ENCODE measurements at places on chromosomes 3 and 15.

DNA sequence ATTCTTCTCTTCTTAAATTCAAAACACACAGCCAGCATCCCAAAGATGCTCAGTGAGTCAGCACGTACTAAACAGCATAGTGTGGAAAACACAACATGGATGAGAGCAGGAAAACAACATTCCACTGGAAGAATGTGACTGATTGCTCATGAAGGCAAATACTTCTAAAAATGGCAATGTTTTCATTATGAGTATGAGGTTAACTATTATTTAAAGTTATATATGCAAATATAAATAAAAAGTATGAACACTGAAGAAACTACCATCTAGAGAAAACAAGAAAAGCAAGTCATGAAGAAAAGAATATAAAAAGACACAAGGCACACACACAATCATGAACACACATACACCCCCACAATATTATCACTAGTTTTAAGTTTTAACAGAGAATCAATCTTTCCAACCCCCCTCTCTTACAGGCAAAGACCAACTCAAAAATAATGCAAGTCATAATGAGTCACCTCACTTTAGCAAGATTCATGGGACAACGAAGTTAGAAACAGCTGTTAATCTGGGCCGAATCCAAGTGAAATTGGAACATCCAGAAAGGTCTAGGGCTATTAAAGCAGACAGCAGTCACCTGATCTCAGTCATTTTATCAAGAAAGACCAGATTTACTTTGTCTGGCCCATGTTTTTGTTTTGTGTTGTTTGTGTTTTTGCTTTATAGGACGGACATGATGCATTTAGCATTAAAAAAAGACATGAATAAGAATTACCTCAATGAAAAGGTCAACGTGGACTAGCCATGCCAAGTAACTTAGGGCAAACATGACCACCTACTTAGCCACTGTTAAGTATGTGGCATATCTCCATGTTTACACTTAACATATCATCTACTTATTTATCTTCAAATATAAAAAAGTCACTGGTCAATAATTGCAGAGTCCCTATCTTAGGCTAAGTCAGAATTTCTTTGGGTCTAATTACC lies 18.1 kb downstream of the GBE1 start:
- DNase-seq, result no peak

DNA sequence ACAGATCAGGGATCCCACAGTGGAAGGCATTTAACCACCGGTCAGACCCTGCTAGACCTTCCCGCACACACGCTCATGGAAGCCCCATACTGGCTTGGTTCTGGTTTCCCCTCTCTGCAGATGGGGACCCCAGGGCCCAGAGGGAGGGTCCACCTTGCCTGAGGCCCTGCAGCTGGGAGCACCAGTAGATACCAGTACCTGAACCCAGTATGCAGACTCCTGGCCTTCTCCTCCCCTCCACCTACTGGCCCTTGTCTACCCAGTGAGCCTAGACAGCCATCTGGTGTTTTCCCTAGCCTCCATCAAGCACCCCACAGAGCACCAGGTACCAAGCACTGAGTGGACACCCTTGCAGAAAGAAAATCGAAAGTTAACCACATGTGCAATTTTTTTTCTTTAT lies 65.1 kb downstream of the MEGF11 start:
- no peak for DNase-seq

- DNase-seq, result no peak
Observed at GRCh38 chr3:89320186-89320585, 212.8 kb downstream of the EPHA3 start.

GRCh38 chr3:9279966-9280365 lies 30.5 kb upstream of the SRGAP3 start:
- DNase-seq, result no peak

- DNase-seq, result no peak
Observed at GRCh38 chr15:73617913-73618312, 15.3 kb downstream of the NPTN start.

DNA sequence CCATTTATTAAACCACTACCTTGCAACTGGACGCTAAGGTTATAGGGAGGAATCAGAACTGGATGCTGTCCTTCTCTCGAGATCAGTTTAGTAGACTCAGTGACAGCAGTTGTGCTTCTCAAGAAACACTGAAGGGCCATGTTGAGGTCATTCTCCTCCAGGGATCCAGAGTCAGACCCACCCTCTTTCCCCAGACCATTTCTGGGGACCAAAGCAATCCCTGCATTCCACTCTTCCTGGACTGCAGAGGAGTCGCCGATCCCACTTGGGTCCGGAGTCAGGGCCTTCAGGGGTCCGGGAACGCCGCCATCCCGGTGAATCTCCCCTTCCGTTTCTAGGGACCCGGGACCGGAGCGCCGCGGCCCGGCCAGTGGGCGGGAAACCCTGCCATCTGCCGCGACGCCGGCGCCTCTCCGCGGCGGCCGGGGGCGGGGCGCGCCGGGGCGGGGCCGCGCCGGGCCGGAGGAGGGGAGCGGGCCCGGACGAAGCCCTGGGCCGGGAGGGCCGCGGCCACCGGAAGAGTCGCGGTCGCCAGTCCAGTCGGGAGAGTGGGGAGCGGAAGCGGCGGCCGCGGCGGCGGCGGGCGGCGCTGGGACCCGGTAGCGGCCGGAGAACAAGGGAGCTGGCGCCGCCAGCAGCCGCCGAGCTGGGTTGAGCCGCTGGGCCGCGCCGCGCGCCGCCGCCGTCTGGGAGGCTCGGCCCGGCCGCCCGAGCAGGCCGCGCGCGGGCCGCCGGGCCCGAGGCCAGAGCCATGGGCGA lies at the start of gene DVL3:
Gene DVL3 (plus strand): TSS at position 493 of the 759 bp plus-strand sequence. CDS start 259 bp downstream, at position 752.
- DNase-seq, result no peak

- peak; percentile 3 for DNase-seq
Observed at GRCh38 chr15:50828610-50829206, 63.2 kb upstream of the SPPL2A start.

DNA sequence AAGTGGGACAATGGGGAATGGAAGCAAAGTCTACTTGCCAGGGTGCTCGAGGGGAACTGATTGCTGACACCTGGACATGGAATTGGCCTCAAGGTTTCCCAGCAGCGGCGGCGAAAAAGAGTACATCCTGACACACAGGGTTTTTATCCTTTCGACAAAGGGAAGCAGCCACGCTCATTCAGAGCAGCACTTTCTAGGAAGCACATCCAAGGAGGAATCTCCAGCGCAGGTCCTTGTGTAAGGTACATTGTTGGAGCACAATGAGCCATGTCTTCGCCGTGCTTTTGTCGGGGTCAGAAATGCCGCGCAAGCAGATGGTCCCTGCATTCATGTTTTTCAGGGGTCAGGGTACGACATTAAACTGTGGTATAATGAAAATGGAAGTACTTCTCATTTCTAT lies 16.8 kb downstream of the CACNA1D start:
- no peak for DNase-seq

- no peak for DNase-seq
Observed at GRCh38 chr3:71050166-71050537, 533.4 kb downstream of the FOXP1 start.

GRCh38 chr3:81339040-81339845 lies 422.2 kb downstream of the GBE1 start:
- DNase-seq, result no peak

GRCh38 chr3:162138509-162138908 lies 641.9 kb downstream of the OTOL1 start:
- DNase-seq, result no peak

DNA sequence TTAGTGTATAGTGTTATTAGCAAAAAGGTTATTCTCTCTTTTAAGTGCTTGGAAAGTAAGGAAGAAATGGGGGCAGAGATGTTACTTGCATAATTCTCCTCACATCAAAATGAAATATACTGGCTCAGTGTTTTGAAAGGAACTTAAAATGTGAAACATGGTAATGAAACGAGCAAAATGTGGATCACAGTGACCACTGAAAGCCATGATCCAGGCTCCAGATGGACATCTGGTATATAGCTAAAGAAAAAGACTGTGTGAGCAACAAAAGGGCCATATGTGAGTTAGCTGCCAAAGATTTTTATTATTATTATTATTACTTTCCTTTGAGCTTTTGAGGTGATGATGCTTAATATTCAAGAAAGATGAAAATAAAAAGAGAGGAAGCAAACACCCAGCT lies 89.6 kb downstream of the GAP43 start:
- no peak for DNase-seq

GRCh38 chr15:93861413-93861812 lies 369.9 kb upstream of the MCTP2 start:
- DNase-seq, result no peak

DNA sequence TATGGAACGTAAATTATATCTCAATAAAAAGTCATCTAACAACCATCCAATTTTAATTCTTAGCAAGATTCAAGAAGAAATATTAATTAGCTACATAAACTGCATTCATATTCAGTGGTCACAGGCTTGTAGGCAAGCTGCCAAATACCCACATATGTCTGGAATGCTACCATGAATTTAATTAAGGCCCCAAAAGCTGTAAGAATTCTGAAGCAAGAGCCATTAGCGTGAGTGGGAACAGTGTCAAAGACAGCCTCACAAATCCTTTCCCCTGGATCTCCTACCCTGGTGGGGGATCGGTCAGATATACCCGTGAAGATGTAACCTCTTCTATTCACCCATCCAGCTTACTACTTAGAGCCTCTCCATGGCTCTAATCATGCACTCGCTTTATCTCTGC lies 40.0 kb downstream of the ATG7 start:
- DNase-seq, result no peak

DNA sequence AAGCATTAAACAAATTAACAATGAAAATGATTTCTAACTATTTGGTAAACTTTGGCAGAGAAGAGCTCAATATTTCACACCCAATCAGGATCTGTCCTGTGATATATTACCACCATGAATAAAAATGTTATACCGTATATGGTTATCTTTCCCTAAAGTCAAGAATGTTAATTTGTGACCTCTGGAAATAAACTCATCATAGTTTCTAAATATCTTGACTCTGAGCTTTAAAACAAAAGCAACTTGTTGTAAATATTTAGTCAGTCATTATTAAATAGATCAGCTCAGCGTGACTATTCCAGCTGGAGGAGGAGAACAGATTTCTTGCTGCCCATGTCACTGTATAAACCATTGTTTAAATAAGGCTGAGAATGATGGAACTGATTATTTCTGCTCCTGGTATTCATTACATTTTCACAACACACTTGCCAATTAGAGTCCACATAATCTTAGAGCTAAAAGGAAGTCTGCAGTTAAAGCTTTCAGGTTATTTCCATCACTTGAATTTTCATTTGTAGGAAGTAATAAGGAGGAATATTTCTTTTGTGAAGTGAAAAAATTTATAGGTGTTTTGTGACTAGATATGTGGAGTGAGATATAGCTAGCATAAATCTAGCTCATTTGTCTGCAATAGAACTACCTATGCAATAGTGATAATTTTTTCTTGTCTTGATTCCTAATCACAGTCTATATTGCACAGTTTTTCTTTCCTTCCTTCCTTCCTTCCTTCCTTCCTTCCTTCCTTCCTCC lies 106.5 kb upstream of the P2RY1 start:
- no peak for DNase-seq

DNA sequence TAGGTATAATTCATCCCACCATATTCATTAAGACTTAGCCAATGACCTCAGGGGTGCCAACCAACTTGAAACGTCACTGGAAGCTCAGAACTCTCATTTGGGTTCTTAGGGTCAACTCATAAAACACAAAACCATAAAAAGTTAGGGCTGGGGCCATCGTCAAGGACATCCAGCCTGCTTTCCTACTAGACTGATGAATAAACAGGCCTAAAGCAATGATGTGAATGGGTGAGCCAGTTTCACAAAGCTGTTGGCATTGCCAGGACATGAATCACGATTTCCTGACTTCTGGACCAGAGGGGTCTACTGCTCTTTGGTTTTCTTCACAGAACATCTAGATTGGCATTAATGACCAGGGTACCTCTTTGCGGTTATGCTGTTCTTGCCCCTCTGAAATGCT lies 64.7 kb downstream of the EOMES start:
- no peak for DNase-seq

- DNase-seq, result no peak
Observed at GRCh38 chr3:190378240-190378891, 9.6 kb upstream of the CLDN16 start.

- DNase-seq, result no peak
Observed at GRCh38 chr3:129892486-129892856, 1.0 kb downstream of the TMCC1 start.

DNA sequence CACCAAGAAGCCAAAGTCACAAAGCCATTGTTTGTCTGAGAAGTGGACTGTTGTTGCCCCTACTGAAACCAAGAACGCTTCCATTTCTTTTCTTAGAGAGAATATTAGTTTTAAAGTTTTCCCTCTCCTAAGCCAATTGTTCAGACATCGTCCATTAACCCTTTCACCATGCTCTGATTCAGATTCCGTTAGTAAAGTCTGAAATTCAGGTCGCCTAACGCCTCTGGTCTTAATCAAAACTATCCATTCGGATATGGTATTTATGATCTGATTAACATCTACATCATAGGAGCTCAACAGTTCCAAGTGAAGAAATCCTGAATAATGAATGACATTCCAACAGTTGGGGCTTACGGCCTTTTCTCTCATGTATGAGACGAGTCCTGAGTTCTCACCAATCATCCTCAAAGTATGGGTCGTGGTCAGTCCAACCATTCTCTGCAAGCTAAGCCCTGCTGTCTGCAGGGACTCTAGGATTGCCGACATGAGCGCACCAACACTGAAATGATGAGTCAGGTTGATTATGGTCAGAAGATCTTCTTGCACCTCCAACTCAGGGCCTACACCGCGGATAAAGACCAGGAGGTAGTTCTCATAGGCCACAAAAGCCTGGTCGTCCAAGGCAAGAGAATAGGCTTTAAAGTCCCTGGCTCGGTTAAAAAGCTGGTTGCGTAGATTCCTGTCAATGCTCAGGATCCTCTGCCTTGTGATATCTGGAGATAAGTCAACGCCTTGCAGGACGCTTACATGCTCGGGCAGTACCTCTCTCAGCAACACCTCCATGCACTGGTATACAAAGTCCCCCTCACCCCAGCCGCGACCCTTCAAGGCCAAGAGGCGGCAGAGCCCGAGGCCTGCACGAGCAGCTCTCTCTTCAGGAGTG lies 767 bp downstream of the EPM2AIP1 start:
- peak; percentile 60 for DNase-seq

- DNase-seq, result no peak
Observed at GRCh38 chr3:195932418-195933043, 24.2 kb upstream of the TNK2 start.

DNA sequence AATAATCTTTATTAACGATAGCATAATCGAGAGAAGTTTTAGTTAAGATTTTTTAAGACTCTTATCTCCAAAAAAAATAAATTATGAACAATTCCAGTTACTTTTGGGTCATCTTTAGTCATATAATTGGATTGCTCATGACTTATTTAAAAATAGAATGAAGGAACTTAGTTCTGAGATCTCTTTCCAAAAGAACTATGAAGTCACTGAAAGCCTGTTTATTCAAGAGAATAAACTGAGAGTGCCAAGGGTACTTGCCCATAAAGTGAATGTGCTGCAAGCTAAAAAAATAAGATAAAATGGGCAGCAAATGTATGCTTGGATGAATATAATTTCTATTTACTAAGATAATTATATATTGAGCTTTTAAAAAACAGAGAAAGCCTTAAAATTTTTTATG lies 176.5 kb upstream of the PLSCR5 start:
- no peak for DNase-seq

DNA sequence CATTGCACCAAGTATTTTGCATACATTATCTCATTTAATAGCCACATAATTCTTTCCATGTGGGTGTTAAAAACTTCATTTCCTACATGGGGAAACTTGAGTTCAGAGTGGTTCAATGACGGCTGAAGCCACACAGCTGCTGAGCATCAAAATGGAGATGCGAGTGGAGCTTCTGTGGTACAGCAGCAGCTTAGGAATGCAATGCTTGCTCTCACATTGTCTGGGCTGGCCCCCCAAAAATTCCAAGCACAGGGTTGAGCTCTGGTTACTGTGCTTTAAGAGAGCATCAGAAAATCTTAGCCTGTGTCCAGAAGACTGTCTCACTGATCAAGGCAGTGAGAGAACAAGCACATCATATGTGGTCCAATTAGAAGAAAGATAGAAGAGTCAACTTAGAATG lies 57.4 kb upstream of the GADL1 start:
- DNase-seq, result no peak
